ENCODE measurements at places on chromosomes 1 and 21. TPM values are rescaled to one million over a fixed set of nuclear protein-coding genes. Genes with fewer than 3 reads are reported as not detected.

GRCh38 chr1:214317300-214317699, 36.3 kb downstream of the SMYD2 start:
- no peak for DNase-seq

DNA sequence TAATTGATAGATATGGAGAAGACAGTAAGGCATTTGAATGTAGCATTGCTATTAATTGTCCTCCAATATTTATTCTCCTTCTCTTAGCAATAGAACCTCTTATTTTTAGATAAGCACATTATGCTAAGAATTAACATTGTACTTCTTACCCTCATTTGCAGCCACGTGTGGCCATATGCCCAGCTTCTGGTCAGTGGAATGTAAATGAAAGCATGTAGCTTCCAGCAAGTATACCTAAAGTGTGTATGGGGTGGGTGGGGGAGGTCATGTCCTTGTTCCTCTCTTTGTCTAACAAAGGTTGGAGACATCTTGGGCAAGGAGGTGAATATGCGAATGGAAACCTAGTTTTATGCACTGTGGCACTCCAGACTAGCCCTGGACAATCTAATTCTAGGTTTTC, 133.6 kb upstream of the HMCN1 start:
- DNase-seq = no peak

DNA sequence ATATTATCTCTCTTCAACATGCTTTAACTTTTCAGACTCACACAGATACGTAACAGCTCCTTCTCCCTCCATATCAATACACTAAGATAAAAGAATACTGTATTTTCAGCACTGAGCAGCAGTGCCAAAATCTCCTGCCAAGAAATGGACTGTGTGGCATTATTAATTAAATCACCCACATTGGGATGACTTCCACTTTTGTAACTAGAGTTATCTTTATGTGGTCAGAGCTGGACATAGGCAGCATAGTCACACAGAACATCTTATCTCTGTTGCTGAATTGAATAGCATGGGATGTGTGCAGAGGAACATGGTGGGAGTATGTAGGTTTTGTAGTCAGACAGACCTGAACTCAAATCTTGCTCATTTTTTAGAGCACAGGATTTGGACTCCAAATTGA, 41.4 kb upstream of the CACYBP start:
- no peak for DNase-seq

DNA sequence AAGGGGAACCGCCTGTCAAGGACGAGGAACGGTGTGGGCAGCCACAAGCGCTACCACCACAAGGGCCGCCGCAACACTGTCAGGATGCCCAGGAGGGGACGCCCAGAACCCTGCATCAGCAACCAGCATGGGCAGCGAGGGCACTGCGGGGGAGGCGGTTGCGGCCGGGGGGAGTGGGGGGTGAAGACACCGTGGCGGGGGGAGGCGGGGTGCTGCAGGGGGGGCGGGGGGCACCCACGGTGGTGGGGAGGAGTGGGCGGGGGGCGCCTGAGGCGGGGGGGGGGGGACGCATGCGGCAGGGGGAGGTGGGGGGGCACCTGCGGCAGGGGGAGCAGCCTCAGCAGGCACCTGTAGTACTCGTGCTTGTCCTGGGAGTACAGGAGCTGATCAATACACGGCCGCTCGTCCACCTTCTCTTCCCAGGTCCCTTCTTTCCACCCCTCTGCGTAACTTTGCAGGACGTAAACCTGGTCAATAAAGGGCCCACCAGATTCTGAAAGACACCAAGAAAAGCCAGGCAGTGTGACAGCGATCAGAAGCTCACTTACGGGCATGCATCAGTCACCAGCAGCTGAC, 4.6 kb downstream of the POFUT2 start:
- no peak for DNase-seq

DNA sequence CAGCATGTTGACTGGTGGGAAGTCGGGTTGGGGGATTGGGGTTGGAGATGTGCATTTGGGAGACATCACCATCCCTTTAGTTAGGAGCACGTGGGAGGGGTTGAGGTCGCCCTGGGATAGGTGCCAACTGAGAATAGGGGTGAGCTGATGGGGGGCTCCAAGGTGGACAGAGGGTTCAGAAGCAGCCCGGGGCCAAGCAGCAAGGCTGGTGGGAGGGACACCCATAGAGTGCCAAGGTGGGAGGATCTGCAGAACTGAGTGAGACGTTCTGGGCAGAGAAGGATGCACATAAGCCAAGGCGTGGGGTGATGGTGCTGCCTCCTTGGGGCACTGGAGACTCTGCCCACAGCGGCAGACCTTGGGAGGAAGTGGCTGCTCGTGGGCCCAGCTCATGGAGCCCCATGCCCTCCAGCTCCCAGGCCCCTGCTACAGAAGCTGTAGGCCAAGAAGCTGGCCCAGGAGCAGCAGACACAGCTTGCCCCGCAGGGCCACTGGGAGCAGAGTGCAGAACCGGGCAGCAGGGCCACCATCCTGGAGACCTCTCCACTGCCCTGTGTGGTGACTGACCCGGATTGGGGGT, 31.4 kb upstream of the PKP1 start:
- DNase-seq = no peak

GRCh38 chr1:92903765-92904164, 57.5 kb downstream of the DIPK1A start:
- DNase-seq = no peak

DNA sequence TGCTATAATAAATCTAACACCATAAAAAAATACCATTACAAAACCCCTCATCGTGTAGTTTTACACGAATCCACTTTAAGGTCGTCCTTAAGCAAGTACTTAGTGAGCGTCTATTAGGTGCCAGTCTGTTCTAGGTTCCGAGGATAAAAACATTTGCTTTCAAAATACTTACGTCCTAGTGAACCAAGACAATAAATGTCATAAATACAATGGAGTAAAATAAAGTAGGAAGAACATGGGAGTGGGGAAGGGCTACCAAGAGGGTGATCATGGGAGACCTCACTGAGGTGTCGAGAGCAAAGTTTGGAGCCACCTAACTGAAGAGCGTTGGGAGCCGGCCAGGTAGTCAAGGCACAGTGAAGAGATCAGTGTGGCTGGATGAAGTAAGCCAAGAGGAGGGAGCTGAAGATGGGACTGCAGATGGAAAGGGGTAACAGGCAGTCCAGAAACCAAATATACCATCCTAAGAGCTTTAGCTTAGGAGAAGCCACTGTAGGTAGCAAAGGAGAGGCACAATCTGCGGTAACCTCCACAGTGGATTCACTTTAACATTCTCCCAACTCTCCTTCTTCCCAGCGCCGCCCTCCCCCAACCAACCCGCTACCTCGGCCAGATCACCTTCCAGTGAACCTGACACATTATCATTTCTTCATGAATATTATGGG, 684 bp downstream of the LTN1 start:
- no peak for DNase-seq

DNA sequence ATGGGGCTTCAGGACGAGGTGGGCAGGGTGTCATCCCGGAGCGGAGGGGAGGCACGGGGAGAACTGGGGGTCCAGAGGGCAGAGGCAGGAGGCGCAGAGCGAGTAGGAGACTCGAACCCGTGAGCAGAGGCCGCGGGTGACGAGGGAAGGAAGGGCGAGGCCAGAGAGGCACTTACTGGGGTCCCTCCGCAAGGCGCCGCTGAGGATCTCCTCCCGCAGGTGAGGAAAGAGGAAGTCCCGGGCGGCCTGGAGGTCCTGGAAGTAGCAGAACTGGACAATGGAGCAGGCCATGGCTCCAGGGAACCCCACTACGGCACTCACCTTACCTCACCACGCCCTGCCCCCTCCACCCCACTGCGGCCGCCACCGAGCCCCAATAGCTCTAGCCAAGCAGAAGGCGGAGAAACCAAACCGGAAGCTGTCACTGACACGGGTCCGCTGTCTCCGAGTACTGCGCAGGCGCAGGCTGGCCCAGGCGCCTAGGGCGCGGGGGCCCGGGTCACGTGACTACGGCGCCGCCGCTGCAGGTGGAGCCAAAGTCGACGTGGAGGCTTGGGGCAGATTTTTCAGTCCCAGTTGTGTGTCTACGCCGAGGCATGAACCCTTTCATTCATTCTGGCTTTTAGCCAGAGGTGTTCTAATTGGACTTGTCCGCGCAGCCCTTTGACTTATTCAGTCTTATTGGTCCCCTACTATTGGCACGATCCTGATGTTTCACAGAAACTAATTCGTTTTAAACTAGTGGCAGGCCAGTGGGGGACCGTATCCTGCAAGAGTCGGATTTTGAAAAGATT, at the start of gene RAB3GAP2:
Gene RAB3GAP2 (minus strand): TSS at position 407 of the 794 bp plus-strand sequence. CDS start 116 bp downstream, at position 291.
- DNase-seq = peak; percentile 91

GRCh38 chr1:58727364-58727763, 27.5 kb upstream of the MYSM1 start:
- no peak for DNase-seq

DNA sequence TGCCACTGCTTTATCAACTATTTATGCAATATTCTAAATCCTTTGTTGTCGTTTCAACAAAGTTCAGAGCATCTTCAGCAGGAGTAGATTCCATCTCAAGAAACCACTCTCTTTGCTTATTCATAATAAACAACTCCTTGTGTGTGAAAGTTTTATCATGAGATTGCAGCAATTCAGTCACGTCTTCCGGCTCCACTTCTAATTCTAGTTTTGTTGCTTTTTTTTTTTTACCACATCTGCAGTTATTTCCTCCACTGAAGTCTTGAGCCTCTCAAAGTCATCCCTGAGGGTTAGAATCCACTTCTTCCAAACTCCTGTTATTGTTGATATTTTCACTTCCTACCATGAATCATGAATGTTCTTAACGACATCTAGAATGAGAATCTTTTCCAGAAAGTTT, 14.8 kb upstream of the ETS2 start:
- no peak for DNase-seq

- DNase-seq = no peak
Observed at GRCh38 chr1:101203820-101204540, 32.8 kb upstream of the S1PR1 start.

DNA sequence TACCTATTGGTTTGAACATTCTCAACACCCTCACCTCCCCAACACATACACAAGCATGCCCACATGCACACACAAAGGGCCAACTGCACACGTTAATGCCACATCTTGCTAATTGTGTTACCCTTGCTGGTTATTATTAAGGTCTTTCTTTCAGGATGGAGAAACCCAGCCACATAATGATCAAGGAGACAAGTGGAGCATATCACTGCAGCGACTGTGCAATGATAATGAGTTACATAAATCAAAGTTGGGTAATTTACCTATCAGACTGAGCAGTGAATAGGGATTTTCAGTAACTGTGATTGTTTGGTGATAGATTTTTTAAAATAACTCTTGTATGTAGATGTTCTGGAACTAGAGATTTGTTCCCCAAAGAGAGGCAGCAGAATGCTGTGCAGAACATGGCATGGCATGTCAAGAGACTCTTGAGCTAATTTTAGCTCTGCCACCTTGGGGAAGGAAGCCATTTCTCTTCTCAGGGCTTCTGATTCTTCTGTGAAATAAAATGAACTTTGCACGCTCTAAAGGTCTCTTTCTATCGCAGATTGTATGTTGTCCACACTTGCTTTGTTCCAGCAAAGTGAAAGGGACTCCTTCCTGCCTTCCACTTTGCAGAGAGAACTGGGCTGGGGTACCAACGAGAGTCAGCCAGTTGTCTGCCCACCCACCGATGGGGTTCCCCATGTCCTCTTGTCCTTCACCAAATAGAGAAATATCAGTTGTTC, 126.0 kb upstream of the CAMK1G start:
- no peak for DNase-seq

- DNase-seq = no peak
Observed at GRCh38 chr1:156592910-156593660, 1.5 kb downstream of the NAXE start.

GRCh38 chr1:104172243-104172681, 422.6 kb downstream of the AMY1C start:
- DNase-seq = no peak

DNA sequence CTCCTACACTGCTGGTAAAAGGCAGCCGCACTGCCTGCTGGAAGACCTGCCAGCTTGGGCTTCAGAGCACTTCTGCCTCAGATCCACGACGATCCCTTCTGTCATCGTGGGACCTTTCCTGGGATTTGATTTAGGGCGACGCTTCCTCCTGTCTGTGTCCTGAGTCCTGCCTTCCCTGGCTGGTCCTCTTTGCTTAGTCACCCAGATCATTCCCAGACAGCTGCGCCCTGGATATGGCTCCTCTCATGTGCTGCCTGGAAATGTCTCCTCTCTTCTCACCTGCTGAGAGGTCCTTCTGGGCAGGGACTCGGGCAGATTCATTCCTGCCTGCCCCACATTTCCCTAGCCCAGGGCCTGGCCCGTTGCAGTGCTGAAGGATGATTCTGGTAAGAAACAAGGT, 72.4 kb upstream of the POU3F1 start:
- no peak for DNase-seq

GRCh38 chr1:226474041-226474440, 66.1 kb upstream of the PARP1 start:
- no peak for DNase-seq

- no peak for DNase-seq
Observed at GRCh38 chr1:58763214-58763613, 20.6 kb downstream of the JUN start.

DNA sequence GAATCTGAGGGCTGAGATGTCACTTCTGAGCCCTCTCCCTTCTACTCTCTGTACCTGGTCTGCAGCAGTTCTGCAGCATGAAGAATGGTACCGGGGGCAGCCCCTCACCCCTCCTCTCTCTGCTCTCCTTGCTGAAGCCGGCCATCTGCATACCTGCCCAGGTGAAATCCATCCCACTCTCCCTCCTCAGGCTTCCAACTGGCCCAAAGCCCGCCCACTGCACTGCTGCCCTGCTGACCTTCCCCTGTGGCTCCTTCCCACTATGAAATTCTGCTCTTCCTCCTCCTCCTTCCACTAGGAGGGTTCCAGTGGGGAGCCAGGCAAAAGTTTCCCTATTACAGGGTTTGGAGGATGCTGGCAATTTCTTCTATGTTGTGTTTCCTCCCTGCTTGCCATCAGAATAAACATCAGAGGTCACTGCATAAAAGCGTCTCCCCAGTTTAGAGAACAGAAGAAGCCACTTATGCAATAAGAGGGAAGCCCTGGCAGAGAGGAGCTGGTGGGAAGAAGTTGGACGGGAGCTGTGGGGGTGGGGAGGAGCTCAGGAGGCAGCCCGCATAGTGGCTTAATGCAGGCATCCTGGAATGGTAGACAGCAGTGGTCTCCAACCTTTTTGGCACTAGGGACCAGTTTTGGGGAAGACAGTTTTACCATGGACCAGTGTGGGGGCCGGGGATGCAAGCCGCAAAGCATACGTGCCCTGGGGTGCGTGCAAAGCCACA, 30.3 kb downstream of the TMCO4 start:
- DNase-seq = no peak

GRCh38 chr1:65508051-65508450, 87.6 kb downstream of the LEPR start:
- no peak for DNase-seq

DNA sequence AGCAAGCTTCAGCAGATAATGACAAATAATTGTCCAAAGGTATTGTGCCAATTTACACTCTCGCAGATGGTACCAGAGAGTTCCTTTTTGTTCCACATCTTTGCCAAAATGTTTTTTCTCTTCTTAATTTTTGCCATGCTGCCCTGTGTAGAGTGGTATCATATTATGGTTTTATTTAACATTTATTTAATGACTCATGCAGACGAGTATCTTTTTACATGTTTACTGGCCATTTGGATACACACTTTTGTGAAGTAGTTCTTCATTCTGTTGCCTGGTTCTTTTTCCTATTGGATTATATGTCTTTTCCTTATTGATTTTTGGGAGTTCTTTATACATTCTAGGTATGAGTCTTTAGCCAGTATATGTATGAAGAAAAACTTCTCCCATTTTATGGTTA, 151.1 kb downstream of the PCNX2 start:
- no peak for DNase-seq

Gene PPFIA4
- polyA plus RNA-seq = 5.5 TPM

Gene COL6A2
- 268 TPM for polyA plus RNA-seq

Gene PRDX1
- polyA plus RNA-seq = 370 TPM

Gene ST6GALNAC3
- 85.7 TPM for polyA plus RNA-seq

Gene PLA2G2D
- polyA plus RNA-seq = 0.05 TPM

Gene OR2L3
- not detected for polyA plus RNA-seq

Gene GSTM4
- polyA plus RNA-seq = 58.6 TPM

Gene OR2L2
- polyA plus RNA-seq = 0.10 TPM

Measured in left renal cortex interstitium (tissue), 4 donors.